ENCODE measurements at places on chromosomes 4 and X.

DNA sequence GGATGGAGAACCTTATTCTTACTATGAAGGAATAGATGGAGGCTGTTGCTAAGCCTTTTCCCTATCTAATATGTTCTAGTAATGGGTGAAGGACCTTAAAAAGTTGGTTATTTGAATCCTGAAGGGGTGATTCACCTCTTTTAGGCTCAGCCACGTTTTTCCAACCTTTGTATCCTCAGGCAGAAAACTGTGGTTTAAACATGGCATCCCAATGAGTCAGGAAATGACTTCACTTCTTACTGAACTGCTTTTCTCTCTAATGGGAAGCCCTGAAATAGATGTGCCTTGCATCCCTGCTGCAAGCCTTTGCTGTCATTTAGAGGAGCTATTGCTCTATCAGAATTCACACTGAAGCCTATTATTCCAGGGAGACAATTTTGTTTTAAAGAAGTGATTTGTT, 191.0 kb upstream of the ARX start:
- DNase-seq, result no peak

DNA sequence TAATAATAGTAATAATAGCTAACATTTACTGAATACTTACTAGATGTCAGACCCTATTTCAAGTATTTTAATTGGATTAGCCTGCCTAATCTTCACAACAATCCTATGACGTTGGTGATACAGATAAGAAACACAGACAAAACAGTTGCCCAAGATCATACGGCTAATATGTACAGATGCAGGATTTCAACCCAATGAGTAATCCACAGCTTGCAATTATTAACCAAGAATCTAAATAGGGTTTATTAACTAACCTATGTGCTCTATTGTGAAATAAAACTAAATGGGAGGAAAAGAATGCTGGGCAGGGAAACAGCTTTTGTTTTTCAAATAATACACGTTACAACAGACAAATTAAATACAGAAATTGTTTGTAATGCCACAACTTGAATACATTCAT, 23.4 kb downstream of the FBXO8 start:
- DNase-seq, result no peak

DNA sequence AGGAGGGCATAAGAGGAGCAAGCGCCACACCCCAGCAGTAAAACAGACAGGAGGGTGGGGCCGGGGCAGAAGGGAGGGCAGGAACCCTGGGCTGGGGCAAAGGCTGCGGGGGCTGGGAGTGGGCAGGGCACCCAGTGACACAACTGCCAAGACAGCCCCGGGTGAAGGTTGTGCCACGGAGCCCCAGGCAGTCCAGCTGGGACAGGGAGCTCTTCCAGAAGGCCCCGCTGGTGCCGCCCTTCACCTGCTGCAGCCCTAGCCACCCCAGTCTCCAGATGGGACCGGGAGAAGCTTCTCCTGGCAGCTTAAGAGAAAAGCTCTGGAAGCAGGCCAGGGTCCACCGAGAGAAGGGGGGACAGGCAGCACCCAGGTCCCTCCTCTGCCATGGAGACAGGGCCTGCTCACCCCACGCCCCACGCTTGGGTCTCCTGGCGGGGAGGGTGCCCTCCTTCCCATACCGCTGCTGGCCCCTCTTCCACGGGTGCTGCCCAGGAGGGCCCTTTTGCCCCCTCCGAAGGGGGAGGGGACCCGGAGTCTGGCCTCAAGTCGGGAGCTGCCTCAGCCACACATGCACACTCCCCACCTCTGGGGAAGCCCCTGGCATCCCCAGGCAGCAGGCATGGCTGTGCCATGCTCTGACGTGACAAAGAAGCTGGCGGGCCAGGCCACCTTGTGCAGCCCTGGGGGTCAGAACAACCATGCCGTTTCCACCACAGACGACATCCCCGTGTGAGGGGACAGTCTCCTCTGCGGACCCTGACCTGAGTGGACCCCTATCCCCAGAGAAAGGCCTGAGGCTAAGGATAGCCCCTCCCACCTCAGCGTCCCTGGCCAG, 1.5 kb downstream of the DGKQ start:
- no peak for DNase-seq

GRCh38 chr4:2269206-2269531, 7.3 kb upstream of the MXD4 start:
- DNase-seq, result no peak

- no peak for DNase-seq
Observed at GRCh38 chrX:78024349-78025059, 55.1 kb upstream of the PGAM4 start.

GRCh38 chr4:139660568-139661043, 5.0 kb upstream of the MGST2 start:
- no peak for DNase-seq

DNA sequence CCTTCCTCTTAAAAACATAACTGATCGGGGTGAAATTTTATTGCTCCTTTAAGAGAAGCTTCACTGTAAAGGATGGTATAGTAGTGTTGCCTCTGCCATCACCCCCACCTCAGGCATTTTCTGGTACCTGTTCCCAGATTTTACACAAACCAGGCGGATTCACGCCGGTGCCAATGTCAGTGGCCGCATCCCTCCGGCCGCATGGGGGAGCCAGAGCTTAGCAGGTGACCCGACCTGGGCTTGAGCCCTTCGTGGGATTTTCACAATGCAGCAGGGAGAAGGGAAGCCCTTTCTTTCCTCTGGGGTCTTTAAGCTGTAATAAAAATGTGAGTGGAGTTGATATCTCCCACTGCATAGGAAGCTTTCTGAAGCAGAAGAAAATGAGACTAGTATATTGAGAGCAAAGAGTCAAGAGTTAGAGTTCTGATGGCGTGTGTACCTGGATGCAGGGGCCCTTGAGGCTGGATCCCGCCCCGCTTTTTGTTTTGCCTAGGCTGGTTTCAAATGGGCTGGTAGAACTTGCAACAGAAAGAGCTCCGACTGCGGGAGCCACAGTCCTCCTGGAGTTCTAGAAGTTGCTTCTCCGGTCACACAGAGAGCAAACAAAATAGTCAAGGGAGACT, 59.4 kb downstream of the POLR2B start:
- peak; percentile 55 for DNase-seq

- peak; percentile 47 for DNase-seq
Observed at GRCh38 chr4:128288689-128289106, 1.1 kb upstream of the PGRMC2 start.

DNA sequence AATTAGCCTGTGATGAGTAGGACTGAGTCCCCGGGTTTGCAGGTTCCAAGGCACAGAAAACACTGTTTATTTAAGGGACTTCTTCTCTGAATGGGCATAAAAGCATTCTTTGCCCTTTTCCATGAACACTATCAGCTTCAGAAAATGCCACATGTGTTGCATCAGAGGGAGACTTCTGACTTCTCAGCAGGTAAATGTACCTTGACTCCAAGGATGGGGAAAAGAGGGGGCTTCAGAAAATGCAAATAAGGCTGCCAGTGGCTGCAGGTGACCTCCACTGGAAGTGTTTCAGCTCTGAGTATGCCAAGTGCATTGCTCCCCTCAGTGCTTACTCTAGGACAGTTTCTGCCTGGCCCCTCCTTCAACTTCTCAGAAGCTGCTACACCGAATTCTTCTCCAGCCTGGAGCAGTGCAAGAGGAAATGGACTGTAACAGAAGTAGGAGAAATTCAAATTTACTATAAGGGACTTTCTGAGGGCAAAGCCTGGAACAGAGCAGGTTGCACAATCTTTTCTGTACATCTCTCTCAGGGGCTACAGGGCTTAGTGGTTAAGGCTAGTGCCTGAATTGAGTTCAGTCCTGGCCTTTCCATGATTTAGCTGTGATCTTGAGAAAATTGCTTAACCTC, 233.2 kb downstream of the PTTG2 start:
- DNase-seq, result no peak

GRCh38 chr4:2462218-2462991, 6.5 kb upstream of the RNF4 start:
- peak; percentile 43 for DNase-seq

DNA sequence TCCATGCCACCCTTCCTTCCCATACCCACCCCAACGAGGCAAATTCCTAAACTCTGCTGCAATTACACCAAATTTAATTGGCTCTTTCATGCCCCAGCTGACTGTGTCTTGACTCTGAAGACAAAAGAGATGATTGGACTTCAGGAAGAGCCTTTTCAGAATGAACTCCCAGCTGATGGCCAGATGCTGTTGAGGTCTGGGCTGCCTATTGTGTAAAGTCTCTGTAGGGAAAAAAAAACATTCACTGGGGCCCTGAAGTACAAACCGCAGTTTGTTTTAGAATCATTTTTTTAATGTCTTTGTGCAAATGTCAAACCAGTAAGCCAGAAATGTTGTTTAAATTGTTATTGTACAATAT, 174.8 kb downstream of the HHIP start:
- no peak for DNase-seq
